NCI-H1694 (cell line): ENCODE measurements at places on chromosomes 6 and 20.
A peak's percentile ranks its signal among the peaks of the same experiment; 100 is the strongest.

DNA sequence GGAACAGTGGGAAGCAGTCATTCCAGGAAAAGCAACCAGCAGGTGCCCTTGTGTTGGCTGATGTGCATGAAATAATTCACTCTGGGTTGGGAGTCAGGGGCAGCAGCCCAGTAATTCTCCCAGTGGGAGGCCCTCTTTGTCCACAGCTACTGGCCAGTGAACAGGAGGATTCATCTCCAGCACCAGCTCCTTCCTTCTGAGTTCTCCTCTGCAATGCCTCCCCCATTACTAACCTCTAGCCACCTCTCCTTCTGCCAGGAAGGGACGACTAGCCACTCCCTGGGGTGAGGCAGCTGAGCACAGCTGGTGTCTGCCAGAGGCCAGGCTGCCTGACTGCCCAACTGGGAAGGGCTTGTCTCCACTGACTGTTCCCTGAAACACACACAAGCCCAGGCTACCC is 12.5 kb upstream of the R3HDML start:
- no peak for DNase-seq

DNA sequence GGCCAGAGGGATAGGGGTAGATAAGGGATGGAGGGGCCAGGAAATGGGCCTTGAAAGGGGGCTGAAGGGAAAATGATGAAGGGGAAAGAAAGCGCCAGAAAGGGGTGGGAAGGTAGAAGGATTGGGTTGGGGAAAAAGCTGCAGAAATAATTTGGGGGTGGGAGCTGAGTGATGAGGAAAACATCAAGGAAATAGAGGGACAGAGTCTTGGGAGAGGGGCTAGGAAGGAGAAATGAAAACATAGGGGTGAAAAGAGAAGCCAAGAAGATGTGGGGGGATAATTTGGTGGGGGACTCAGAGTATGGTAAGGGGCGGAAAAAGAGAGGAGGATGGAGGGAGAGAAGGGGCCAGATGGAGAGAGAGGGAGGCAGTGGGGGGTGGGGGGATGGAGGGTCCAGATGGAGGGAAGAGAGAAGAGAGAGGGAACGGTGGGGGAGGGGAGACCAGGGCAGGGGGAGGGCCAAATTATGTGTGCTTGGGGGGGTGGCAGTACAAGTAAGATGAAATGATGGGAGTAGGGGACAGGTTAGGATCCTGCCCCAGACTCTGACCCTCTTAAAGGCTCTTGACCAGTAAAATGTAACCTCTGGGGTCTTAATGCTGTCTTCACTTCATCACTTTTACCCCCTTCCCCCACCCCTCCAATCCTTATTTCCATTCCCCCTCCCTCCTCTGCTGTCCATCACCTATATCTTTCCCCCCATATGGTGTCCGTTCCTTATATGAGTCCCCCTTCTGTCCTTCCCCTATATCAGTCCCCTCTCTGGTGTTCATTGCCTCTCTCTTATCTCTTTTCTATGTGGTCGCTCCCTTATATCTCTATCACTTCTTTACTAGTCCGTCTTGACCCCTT is 852 bp downstream of the SYNGAP1 start:
- peak; percentile 64 for DNase-seq

DNA sequence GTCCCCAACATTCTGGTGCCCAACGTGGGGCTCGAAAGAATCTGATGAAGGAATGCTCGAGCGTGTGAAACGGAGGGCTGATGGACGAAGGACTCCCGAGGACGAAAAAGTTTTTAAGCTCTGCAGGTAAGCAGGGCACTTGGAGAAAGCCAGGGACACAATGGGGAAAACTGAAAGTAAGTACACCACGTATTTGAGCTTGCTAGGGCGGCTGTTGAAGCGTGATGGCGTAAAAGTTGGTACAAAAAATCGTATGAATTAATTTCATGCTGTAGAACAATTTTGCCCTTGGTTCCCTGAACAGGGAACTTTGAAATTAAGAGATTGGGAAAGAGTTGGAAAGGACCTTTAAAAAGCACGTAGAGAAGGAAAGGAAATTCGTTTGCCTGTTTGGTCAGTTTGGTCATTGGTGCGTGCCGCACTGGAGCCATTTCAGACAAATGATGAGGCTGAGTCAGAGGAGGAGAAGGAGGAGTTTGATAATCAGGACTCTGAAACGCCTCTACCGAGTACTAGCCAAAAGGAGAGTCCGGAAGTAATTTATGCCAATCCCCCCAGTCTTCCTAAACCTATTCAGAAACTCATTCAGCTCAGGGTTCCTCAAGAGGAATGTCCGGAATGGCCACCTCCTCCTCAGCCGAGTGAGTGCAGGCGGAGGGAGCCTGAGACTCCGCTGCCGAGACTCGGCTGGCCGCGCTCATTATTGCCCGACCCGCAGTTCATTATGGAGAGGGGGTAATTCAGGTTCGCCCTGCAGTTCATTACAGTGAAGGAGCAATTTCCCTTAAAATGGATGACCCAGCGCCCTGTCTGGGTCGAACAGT is 59.2 kb upstream of the PRSS16 start:
- DNase-seq: no peak

GRCh38 chr6:90805619-90806155 is 218.8 kb upstream of the MAP3K7 start:
- no peak for DNase-seq

GRCh38 chr6:87723170-87724078 is 21.4 kb upstream of the AKIRIN2 start:
- no peak for DNase-seq

DNA sequence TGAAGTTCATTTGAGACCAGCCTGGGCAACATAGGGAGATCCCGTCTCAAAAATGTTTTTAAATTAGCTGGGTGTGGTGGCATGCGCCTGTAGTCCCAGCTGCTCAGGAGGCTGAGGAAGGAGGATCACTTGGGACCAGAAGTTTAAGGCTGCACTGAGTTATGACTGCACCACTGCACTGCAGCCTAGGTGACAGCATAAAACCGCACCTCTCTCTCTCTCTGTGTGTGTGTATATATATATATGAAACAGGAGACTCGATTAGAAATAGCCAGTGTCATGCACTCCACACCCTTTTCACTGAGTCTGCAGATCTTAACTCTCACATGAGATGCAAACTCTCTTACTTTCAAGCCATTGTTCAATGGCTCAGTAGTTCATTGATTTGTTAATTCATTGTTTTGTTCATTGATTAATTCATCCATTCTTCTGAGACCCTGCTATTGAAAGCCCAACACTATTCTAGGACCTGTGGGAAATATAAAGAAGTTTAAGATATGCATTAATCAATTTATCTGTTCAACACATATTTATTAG is 52.4 kb upstream of the MRPS10 start:
- no peak for DNase-seq

DNA sequence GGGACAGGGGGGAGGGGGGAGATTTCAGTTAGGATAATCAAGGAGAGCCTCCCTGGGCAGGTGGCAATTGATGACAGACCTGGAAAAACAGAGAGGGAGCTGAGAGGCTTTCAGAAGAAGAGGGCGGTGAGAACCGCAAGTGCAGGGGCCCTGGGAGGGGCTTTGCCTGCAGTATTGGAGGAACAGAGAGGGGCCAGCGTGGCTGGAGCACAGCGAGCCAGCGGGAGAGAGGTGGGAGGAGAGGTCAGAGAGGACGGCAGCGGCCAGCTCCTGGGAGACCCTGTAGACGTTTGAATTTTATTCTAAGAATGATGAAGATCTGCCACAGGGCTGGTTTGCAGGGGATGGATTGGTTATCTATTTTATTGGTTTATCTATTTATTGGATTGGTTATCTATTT is 34.5 kb upstream of the NOL4L start:
- DNase-seq: no peak
